ENCODE measurements at places on chromosomes 1 and 21.

GRCh38 chr1:23772049-23772853 lies 6.0 kb upstream of the PITHD1 start:
- peak; percentile 88 for DNase-seq

DNA sequence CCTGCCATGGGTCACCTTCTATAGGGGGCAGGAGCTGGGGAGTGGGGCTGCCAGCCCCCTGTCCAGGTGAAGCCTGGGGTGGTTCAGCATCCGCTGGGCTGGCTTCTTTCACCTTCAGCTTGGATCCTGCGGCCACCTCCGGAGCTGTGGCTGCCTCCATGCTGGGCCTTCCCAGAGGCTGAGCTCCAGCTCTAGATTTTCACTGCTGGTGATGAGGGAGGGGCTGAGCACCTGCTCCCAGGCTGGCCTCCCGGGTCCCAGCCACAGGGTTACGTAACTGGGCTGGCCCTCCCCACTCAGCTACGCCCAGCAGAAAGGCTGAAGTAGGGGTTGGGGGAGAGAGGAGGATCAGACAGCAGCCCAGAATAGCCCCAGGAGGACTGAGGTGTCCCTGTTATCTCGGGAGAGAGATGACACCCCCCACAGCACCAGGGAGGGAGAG lies at the start of gene MYBPHL:
Gene MYBPHL, minus strand, starts transcription at position 180 of the 442 bp plus-strand sequence. Its CDS starts 20 bp downstream, at position 160.
- DNase-seq, result no peak

DNA sequence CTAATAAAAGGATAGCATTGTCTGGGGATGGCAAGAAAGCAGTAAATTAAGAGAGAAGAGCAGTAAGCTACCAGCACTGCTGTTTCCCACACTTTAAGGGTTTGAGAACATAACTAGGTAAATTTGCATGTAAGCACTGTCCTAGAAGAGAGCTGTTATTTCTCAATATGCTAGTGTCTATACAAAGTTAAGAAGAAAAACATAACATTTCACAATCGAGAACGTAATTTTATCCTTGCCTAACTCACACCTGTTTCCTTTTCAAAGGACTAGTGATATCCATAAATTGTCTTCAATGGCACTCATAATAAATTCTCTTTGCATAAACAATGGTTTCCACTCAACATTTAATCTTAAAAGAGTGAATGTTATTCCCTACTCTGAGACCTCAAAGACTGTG lies 576.0 kb downstream of the PTBP2 start:
- DNase-seq, result no peak

- DNase-seq, result no peak
These were observed 5.7 kb upstream of the RIPK4 start for GRCh38 chr21:41772351-41773080.

- DNase-seq, result no peak
These were observed 6.3 kb upstream of the CFAP410 start for GRCh38 chr21:44345495-44345894.

All from activated naive CD4-positive, alpha-beta T cell treated with Interleukin-2 at 50 U/mL for 16 hours (primary cell).